ENCODE measurements at places on chromosomes 4 and X.

DNA sequence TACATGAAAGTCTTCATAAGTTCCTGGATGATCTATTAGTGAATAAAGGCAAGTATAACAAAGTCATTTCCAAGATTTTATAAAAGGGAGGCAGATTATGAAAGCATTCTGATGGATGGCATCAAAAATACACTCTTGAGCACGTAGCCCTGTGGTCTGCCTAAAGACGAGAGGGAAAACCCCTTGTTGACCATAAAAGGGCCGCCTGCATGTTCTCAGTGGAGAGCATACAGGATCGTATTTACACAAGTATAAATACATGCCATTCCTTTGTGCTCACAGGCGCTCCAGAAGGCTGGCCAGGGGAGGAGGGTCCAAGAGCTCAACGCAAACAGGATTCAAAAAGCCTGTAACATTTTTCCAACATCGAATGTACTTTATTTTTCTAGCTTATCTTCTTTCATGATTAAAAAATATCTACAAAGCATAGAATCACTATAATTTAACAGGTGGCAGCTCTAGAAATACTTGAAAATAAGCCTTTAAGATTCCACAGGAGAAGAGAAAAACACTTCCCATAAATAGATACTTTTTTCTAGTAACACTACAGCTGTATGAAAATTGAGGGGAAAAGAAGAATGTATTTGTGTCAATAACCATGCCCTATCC is 29.6 kb downstream of the PDGFC start:
- no peak for DNase-seq

GRCh38 chr4:42490015-42490414 is 92.7 kb downstream of the SHISA3 start:
- DNase-seq, result no peak

- no peak for DNase-seq
These were observed 7.8 kb upstream of the ZBTB33 start for GRCh38 chrX:120242813-120243212.

- no peak for DNase-seq
These were observed 23.8 kb upstream of the ARHGAP10 start for GRCh38 chr4:147707892-147708672.

GRCh38 chrX:74461384-74461783 is 40.1 kb downstream of the SLC16A2 start:
- DNase-seq, result peak; percentile 2
